Skeletal muscle cell (primary cell): ENCODE measurements at places on chromosomes 12 and 14.
A peak's percentile ranks its signal among the peaks of the same experiment; 100 is the strongest.

DNA sequence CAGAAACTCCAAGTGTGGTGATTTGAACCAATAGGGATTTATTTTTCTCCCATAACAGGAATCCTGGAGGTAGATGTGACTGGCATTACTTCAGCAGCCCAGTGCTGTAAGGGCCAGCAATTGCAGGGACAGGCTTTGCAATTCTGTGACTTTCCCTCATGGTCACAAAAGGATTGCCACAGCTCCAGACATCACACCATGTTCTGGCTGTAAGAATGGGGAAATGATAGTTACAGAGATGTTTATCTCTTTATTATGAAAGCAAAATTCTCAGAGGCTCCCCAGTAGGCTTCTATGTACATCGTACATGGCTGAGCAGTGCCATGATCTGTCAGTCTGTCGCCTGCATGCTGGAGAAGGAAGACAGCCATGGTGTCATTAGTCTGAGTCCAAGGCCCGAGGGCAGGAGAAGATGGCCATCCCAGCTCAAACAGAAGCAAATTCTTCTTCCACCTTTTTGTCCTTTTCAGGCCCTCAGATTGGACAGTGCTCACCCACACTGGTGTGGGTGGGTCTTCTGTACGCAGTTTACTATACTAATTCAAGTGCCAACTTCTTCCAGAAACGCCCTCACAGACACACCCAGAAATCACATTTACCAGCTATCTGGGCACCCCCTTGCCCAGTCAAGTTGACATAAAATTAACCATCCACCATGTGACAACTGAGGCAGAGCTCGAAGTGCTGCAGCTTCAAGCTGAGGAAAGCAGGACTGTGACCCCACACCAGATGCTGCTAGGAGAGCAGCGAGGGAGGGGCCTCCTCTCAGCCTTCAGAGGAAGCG lies 17.2 kb downstream of the ZBTB42 start:
- DNase-seq = no peak

GRCh38 chr12:52910248-52910883 lies 5.5 kb upstream of the KRT8 start:
- no peak for DNase-seq

DNA sequence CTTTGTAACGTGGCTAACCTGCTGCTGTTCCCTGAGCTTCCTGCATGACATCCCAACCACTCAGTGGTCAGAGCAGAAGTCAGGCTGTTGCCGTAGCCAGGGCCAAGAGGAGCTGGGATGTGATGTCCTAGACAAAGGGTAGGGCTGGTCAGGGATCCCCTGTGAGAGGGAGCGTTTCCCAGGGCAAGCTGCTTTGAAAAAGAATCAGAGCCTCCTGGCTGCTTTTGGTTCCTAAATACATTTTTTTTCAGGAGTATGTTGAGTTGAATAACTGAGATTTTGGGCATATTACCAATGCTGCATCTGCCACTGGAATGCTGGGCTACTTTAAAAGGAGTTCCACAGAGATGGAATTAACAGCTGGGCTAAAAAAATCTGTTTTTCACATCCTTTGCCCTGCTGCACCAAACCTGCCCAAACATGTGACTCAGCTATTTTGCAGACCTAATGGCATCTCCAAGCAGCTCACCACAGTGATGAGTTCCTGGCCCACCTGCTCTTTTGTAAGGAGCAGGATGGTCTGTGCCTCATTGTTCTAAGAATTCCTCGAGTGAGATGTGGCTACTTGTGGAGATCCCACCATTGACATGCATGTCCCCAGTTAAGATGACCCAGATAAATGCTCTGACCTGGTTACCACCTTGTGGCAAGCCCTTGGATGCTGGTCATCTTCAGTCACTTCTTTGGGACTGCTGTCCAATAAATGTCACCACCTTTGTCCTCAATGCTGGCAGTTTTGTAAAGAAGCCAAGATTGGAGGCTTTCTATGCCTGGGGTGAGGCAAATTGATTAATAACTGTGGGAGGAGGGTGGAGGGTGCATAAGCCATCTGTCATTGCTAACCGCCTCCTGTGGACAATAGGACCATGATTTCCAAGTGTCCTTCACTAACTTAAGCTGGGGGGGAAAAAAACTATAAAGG lies 24.1 kb downstream of the ANKRD13A start:
- peak; percentile 53 for DNase-seq

GRCh38 chr14:37278636-37279538 lies 81.2 kb downstream of the MIPOL1 start:
- DNase-seq = no peak

DNA sequence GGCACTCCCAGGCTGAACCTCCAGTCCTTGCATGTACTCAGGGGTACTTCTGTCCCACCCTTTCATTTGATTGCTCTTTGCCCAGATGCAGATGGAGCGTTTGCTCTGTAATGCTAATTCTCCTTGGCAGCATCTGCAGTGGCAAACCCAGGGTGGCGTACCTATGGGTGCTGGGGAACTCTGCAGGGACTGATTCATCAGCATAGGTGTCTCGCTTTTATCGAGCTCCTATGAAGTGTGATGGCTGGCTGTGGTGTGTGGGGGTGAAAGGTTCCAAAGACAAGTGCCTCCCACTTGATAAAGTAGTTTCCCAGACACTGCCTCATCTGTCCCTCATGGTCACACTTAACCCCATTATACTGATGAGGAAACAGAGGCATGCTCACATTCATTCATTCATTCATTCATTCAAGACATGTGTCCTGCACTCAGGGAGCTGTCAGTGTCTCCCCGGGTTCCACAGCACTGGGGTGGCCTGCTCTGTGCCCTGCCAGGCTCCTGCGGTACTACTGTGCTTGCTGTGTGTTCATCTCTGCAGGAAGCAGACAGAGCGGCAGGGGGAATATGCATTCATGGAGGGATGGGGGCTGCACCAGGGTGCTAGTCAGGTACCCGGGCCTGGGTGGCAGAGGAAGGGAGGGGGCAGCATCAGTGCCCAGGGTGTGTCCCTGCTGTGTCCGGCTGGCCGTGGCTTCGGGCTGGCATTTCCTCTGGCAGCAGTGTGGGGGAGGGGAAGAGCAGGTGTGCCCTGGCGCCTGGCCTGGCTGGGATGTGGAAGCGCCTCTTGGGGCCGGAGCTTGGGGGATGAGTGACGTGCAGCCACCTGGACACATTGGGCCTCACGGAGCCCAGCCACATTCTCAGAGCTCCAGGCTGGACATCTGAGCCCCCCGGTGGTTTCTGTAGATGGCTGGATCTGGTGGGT lies 110.9 kb downstream of the TSPAN9 start:
- no peak for DNase-seq

DNA sequence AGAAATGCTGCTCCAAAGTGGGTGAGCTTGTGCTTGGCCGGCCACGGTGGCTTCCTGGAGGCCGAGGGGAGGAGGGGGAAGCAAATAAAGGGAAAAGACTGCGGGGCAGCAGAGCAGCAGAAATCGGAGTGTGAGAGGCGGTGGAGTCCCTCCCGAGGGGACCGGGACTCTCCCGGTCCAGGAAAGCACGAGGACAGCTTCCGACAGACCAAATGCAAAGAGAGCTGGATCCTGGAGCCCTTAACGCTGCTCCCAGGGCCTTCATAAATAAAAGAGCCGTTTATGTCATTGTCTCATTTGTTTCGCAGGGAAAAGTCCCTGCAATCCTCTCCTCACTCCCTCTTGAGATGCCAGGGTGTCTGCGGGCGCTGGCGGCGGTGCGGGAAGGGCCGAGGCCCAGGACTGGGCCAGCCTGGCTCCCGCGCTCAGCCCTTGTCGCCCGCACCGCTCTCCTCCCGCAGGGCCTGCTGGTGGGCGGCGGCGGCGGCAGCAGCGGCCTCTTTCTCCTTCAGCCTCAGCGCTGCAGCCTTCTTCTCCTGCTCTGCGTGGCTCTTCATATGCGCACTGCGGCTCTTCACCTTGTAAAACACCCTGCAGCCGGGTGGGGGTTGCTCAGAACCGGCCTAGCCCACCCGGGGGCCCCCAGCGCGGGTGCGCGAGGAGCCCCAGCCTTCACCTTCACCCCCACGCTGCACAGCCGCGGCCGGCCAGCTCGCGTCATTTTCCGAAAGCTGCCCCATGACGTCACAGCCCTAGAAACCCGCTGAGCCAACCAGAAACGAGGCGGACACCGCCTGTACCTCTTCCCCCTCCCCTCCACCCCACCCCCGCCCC lies 4.5 kb upstream of the PNMA1 start:
- no peak for DNase-seq
